Right lobe of liver (tissue), 6 donors: ENCODE measurements at places on chromosomes 16 and 17. TPM values are rescaled to one million over a fixed set of nuclear protein-coding genes. Genes with fewer than 3 reads are reported as not detected.

Gene MYH3
- 2.6 TPM for total RNA-seq

Gene SHISA6
- total RNA-seq = not detected

Gene GCGR
- total RNA-seq = 42.8 TPM

Gene SCIMP
- total RNA-seq = 3.1 TPM

Gene SMYD4
- 5.9 TPM for total RNA-seq

Gene PPP1R1B
- not detected for total RNA-seq

Gene CES3
- total RNA-seq = 22.1 TPM

- no peak overlapping the region for H3K4me3 ChIP-seq
- no peak overlapping the region for H3K27ac ChIP-seq
- H3K36me3 ChIP-seq = no peaks in the 10 kb centered on the region
- no peaks in the 10 kb centered on the region for H3K27me3 ChIP-seq
Measured at GRCh38 chr16:72312828-72313227, 140.9 kb upstream of the PMFBP1 start.

DNA sequence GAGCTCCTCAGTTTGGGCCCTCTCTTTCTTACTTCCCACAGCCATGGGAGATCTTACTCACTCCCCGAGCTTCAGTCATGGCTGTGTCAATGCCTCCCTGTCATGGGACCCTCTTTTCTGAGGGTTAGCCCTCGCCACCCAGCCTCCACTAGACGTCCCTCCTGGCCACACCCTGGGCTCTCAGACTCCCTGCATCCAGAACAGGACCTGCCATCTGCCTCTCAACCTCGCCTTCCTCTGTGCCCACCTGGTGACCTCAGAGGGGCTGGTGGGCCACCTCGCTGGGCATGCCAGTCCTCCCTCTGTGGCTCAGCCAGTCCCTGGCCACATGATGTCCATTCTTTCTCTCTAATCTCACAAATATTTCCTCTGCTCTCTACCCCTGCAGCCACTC lies 54.6 kb upstream of the MED9 start:
- H3K36me3 ChIP-seq = no peaks in the 10 kb centered on the region
- H3K4me3 ChIP-seq = no peak overlapping the region
- DNase-seq = no peak
- H3K27me3 ChIP-seq = no peaks in the 10 kb centered on the region

DNA sequence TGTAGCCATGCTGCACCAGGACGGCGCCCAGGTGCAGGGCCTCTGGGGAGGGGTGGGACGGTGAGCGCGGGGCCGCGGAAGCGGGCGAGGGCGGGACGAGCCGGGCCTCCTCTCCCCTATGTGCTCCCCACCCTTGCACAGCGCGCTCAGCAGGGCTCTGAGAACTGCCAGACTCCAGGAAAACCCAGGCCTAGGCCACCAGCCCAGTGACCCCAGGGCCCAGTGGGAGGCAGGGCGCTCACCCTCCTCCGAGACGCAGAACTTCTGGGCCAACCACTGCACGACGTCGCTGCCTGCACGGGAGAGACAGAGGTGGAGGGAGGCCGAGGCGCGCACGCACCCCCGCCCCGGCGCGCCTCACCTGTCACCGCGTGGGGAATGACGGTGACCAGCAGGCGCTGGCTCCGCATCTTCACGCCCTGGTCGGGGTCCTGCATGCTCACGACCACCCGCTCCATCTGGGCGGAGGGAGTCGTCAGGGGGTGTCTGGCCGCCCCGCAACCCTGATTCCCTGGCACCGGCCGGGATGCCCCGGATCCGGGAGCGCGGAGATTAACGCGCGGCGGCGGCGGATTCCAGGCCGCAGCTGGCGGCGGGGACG lies 603 bp downstream of the RGS11 start:
- DNase-seq = peak; percentile 16
- H3K36me3 ChIP-seq = no peaks in the 10 kb centered on the region
- H3K4me3 ChIP-seq = no peak overlapping the region
- H3K27me3 ChIP-seq = peaks cover 12% of the 10 kb centered on the region
- H3K4me1 ChIP-seq = no peaks in the 10 kb centered on the region

- no peak overlapping the region for H3K27ac ChIP-seq
- H3K4me3 ChIP-seq = no peak overlapping the region
- H3K36me3 ChIP-seq = no peaks in the 10 kb centered on the region
- H3K4me1 ChIP-seq = no peaks in the 10 kb centered on the region
- no peaks in the 10 kb centered on the region for H3K27me3 ChIP-seq
Measured at GRCh38 chr17:57341611-57342540, 85.6 kb downstream of the MSI2 start.

- H3K27me3 ChIP-seq = peaks cover 16% of the 10 kb centered on the region
- DNase-seq = no peak
- H3K36me3 ChIP-seq = no peaks in the 10 kb centered on the region
- no peaks in the 10 kb centered on the region for H3K4me1 ChIP-seq
- no peak overlapping the region for H3K27ac ChIP-seq
- no peak overlapping the region for H3K4me3 ChIP-seq
Measured at GRCh38 chr16:89922477-89922883, 662 bp upstream of the TUBB3 start.

DNA sequence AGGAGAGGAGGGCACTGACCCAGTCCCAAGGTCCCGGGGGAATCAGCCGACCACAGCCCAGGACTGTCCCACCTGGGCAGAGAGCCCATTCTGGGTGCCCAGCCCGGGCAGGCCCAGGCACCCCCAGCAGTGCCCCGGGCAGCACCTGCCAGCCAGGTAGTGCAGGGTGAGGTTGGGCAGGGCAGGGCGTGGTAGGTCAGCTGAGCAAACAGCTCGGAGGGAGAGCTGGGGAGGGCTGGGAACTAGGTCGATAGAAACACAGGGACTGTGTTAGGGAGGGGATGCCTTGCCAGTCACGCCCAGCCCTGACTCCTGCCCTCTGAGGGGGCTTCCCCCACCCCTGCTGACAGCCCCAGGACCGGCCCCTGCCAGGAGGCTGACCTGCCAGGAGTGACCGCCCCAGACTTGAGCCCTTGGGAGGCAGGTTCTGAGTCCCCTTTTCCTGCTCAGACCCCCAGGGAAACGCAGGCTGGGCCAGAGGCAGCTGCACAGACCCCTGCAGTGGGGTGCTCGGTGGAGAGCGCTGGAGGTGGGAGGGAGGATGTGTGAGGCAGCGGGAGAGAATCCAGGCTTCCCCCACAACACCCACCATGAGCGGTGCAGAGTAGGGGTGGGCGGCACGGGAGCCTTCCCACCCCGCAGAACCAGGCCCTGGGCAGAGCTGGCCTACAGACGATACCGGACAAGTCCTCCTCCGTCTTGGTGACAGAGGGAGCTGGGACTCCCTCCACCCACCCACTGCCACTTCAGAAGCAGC lies 4.7 kb downstream of the HS3ST6 start:
- no peaks in the 10 kb centered on the region for H3K36me3 ChIP-seq
- no peak overlapping the region for H3K27ac ChIP-seq
- H3K4me3 ChIP-seq = no peak overlapping the region

GRCh38 chr17:77453613-77454241 lies 313.0 kb downstream of the SEC14L1 start:
- H3K4me1 ChIP-seq = no peaks in the 10 kb centered on the region
- peak overlapping the region; percentile 80 for H3K27ac ChIP-seq
- peak overlapping the region; percentile 30 for H3K4me3 ChIP-seq
- peak; percentile 92 for DNase-seq

DNA sequence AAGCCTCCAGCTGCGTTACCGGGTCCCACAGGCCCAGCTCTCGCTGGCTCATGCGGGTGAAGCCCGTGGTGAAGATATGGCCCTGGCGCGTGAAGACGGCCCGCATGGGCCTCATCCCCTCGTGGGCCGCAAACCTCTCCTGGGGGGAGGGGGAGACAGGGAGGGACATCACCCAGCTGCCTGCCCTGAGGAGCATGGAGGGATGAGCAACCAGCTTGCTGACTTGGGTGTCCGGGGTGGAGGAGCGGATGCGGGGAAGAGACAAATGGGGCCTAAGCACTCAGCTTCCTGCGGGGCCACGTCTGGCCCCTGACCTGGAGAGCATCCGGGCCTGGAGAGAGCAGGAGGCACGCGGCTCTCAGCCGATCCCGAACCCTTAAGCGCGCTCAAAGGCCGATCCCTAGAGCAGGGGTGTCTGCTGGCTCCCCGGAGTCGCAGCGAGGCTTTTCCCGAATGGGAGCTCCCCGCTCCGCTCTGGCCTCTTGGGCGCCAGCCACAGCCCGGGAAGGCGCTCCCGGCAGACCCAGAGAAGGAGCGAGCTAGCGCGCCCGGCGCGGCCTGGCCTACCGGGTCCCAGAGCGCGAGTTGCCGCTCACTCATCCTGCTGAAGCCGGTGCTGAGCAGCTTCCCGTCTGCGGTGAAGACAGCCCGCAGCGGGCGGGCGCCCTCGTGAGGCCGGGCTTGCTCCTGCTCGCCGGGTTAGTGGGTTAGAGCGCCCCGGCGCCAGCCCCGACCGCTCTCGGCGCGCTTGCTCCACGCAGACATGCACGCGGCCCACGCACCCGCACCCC lies 5.0 kb downstream of the CORO6 start:
- no peaks in the 10 kb centered on the region for H3K36me3 ChIP-seq
- H3K4me1 ChIP-seq = no peaks in the 10 kb centered on the region
- no peak overlapping the region for H3K27ac ChIP-seq
- H3K27me3 ChIP-seq = no peaks in the 10 kb centered on the region
- H3K4me3 ChIP-seq = peak overlapping the region; percentile 56

- no peak for DNase-seq
- H3K27ac ChIP-seq = no peak overlapping the region
- H3K27me3 ChIP-seq = no peaks in the 10 kb centered on the region
- peaks cover 20% of the 10 kb centered on the region for H3K4me1 ChIP-seq
Measured at GRCh38 chr17:4956493-4957061, 5.7 kb downstream of the ENO3 start.

GRCh38 chr16:57627184-57627871 lies 1.1 kb upstream of the ADGRG1 start:
- no peaks in the 10 kb centered on the region for H3K4me1 ChIP-seq
- no peak overlapping the region for H3K4me3 ChIP-seq
- H3K27me3 ChIP-seq = no peaks in the 10 kb centered on the region
- no peak overlapping the region for H3K27ac ChIP-seq
- DNase-seq = no peak
- H3K36me3 ChIP-seq = no peaks in the 10 kb centered on the region

GRCh38 chr17:37083456-37083855 lies 134.7 kb downstream of the AATF start:
- no peak overlapping the region for H3K27ac ChIP-seq
- no peak for DNase-seq
- no peaks in the 10 kb centered on the region for H3K27me3 ChIP-seq
- H3K4me1 ChIP-seq = no peaks in the 10 kb centered on the region
- peaks cover 15% of the 10 kb centered on the region for H3K36me3 ChIP-seq
- no peak overlapping the region for H3K4me3 ChIP-seq

DNA sequence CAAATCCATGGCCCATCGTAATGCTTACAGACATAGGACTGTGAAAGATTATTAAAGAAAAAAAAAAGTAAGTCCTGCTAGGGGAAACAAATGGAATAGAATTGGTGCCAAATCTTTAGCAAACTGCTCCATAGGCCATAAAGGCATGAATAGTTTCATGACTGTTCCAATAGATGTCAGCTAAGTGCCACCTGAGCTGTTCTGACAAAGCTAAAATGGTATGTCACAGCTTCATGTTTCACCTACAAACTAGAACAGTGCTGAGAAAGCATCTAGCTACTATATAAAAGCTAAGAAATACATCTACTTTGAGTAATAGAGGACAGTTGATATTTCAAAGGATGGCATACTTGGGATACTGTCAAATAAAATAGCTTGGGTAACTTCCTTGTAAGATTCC lies 771.6 kb upstream of the CA10 start:
- DNase-seq = no peak
- no peaks in the 10 kb centered on the region for H3K27me3 ChIP-seq
- H3K4me3 ChIP-seq = no peak overlapping the region

GRCh38 chr17:73625006-73625405 lies 19.2 kb downstream of the SDK2 start:
- no peak overlapping the region for H3K4me3 ChIP-seq
- no peak for DNase-seq
- no peaks in the 10 kb centered on the region for H3K36me3 ChIP-seq
- H3K27ac ChIP-seq = no peak overlapping the region

- no peaks in the 10 kb centered on the region for H3K36me3 ChIP-seq
- H3K4me3 ChIP-seq = no peak overlapping the region
- no peaks in the 10 kb centered on the region for H3K4me1 ChIP-seq
- H3K27me3 ChIP-seq = no peaks in the 10 kb centered on the region
- no peak overlapping the region for H3K27ac ChIP-seq
Measured at GRCh38 chr17:8941980-8942622, 23.4 kb downstream of the PIK3R5 start.

DNA sequence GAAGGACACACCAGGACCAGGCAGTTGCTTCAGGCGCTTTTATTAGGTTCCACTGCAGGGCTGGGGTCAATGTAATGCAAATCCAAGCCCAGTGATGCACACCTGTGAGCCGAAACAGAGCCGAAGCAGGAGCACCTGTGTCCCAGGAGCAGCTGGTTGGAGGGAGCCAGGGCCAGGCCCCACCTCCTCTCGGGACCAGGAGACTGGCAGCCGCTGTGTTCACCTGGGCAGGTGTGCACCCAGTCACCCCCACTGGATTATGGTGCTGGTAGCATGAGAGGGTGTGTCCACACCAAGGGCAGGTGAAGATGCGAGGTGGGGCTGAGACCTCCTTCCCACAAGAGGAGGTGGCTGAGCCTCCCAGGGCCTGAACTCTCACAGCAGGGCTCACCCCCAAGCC lies 4.7 kb upstream of the FAAP100 start:
- H3K27ac ChIP-seq = no peak overlapping the region
- peaks cover 32% of the 10 kb centered on the region for H3K36me3 ChIP-seq
- no peaks in the 10 kb centered on the region for H3K27me3 ChIP-seq
- no peak for DNase-seq

GRCh38 chr16:2033057-2033908 lies 6.6 kb downstream of the NHERF2 start:
- peak overlapping the region; percentile 43 for H3K4me3 ChIP-seq
- DNase-seq = peak; percentile 68

DNA sequence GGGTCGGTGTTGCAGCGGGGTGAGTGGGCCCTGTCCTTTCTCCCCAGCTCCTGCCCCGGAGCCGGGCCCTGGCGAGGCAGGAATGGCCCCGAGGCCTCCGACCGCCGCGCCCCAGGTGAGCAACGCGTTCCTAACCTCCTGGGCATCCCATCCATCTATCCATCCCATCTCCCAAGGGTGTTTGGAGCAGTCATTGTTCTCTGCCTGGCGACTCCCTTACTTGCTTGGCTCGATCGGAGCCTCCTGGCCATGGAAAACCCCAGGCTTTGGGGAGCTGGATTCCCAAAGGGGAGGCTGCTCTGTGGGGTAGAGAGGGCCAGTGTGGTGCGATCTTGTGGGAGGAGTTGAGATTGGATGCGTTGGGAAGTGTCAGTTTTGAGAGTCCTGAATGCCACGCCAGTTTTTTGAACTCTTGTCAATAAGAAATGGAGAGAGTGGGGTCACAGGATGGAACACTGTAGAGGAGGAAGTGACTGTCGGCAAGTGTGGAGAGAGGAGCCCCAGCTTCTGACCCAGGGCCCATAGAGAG lies 684 bp downstream of the ZFP90 start:
- no peaks in the 10 kb centered on the region for H3K27me3 ChIP-seq
- peak overlapping the region; percentile 98 for H3K4me3 ChIP-seq
- H3K4me1 ChIP-seq = no peaks in the 10 kb centered on the region
- H3K27ac ChIP-seq = peak overlapping the region; percentile 51

- H3K36me3 ChIP-seq = peaks cover 26% of the 10 kb centered on the region
- H3K27ac ChIP-seq = no peak overlapping the region
- no peak overlapping the region for H3K4me3 ChIP-seq
Measured at GRCh38 chr16:4381072-4381934, 9.7 kb downstream of the VASN start.

- no peaks in the 10 kb centered on the region for H3K36me3 ChIP-seq
- H3K4me1 ChIP-seq = no peaks in the 10 kb centered on the region
- DNase-seq = no peak
- H3K4me3 ChIP-seq = no peak overlapping the region
Measured at GRCh38 chr17:49887744-49888360, 40.0 kb upstream of the TAC4 start.
